ENCODE measurements at places on chromosomes 7 and 10.
A peak's percentile ranks its signal among the peaks of the same experiment; 100 is the strongest.

GRCh38 chr7:17299483-17299991 lies 1.1 kb downstream of the AHR start:
- peak; percentile 57 for DNase-seq

DNA sequence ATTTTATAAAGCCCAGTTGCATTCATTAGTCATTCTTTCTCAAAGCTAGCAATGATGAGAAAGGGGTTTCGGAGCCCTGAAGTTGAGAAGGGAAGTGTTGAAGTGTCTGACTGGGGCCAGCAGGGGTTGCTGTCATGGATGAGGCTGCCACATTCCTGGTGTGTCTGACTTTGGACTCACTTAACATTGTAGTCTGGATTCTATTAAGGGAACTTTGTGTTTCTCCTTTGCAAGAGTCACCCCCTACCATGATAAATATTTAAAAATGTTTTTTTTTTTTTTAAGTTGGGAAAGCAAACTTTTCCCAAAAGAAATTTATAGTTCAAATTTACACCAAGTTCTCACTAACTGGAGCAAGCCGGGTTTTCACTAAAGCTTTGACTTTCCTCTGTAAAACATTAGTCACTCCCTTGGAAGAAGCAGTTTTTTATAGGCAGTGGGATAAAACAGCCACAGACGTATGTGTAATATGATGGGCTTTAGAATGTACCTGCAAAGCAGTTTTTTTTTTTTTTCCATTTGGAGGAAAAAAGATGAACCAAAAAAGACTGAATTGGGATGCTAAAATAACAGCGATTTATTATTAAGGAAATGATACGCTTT lies 243.6 kb downstream of the TWIST1 start:
- no peak for DNase-seq

- no peak for DNase-seq
Measured at GRCh38 chr10:86646532-86646931, 7.8 kb upstream of the OPN4 start.

DNA sequence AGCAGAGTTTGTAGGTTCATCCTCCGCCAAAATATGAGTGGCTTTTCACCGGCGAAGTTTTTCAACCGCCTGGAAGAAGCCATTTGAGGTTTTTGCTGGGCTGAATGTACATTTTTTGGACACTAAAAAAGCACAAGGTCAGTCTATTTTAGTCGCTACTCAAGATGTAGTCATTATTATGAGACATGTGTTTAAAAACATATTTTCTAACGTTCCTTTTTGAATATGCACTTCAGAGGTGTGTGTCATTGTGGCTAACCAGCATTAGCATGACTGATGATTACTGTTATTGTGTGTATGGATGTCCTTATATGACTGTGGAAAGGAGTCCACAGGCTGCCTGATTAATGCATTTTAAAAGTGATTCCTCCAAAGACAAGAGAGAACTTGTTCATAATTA lies 605.4 kb downstream of the INHBA start:
- no peak for DNase-seq

GRCh38 chr7:134552105-134552504 lies 3.2 kb downstream of the AKR1B15 start:
- DNase-seq = peak; percentile 28

- DNase-seq = no peak
Measured at GRCh38 chr7:20276705-20277472, 53.8 kb upstream of the ITGB8 start.

DNA sequence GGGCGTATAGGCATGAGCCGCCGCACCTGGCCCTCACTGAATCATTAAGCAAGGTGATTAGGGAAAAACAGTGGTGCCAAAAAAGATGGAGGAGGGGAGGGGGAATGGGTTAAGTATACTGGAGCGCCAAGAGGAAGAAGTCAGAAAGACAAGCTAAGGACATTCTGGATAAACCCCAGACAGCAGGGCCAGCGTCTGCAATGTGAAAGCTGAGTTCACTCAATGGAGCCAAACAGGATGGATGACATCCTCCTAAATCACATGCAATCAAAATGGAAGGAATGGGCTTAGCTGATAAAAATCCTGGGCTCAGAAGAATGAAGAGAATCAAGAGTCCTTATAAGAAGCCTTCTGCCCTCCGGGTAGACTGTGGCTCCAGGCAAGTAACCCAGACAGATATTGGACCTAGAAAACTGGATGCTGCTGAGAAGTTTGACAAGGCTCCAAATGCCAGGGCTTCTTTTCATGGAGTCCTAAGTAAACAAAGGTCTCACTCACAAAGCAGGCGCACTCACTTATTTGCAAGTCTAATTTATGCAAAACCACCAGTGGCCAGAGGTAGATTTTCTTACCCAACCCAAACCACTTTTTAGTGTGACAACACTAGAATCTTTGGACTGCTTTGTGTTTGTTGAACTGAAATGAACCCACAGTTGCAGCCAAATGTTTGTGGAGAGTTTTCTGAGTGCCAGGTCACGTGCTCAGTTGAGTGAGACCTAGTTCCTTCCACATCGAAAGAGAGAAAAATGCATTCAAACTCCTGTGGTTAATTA lies 519.1 kb upstream of the AUTS2 start:
- no peak for DNase-seq

GRCh38 chr7:105677410-105677730 lies 96.1 kb upstream of the EFCAB10 start:
- DNase-seq = no peak

- no peak for DNase-seq
Measured at GRCh38 chr10:91598211-91598977, 34.5 kb downstream of the PPP1R3C start.

DNA sequence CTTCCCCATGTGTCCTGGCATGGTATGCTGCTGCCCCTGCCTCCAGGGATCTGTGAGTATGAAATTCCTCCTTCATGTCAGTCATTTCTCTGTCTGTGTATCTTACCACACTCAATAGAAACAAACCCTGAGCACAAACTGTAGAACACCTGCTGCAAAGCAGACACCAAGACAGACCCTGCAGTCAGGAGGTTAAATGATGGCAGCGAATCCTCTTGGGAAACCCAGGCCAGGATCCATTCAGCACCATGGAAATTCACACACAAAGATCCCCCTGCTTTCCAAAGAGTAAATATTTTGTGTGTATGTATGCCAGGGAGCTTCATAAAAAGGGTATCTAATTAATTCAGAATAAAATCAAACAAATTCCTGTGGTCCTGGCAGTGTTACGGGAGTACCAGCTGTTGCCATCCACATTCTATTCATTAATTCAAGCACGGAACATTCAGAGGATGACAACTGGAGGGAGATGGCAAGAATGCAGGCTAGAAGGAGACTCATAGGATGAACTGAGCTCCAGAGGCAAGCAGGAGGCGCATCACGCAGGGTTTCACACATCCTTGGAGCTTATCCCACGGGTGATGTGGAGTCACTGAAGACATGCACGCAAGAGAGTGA lies 14.8 kb downstream of the ITIH5 start:
- no peak for DNase-seq

DNA sequence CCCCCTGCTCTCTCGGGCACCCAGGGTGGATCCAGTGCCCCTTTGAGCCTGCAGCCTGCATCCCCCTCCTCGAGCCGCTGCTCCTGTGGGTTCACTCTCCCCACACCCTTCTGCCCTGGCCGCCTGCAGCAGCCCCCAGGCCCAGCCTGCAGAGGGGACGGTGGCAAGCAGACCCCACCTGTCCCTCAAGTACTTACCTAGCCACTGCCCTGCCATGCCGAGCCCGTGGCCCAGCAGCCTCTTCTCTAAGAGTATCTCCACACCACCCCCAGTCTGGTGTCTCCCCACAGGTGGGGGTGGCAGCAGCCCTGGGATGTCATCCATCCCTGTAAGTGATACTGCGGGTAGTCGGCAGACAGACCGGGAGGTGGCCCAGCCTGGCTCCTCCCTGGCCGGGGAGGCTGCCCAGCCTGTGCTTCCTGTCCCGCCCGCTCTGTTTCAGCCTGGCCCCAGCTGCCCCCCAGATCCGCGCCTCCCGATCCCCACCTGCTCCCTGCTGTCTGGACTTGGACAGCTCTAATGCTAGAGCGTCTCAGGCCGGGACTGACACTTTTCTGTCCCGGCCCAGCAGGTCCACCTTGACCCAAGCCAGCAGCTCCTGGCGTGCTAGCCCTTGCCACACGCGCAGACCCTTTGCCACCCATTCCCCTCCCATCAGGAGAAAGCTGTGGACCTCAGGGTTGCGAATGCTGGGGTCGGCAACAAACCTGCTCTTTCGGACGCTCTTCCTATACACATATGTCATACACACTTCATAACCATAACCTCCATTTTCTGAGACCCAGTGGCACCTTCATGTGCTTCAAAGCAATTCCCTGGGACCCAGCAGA lies 25.0 kb downstream of the YKT6 start:
- no peak for DNase-seq

DNA sequence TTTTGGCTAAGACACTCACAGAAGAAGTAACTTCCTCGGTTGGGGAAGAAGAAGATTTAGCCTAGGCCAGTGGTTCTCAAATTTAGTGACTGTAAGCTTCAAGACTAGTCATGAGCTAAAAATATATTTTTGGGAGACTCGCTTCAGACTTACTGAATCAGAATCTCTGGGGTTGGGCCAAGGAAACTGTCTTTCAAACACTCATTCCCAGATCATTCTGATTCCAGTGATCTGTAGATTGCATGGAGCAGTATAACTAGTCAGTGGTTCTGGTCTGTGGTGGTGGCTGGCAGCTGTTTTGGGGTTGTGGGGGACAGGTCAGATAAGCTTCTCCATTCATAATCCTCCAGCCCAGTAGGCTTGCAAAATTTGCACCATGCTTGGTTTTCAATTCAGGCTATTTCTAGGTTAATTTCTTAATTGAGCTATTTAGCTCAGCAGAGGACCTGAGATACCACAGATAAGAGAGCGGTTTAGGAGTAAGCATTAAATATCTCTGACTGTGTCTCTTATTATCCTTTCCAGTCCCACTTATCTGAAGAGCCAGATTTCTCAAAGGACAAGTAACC lies 3.8 kb upstream of the KAT6B start:
- DNase-seq = peak; percentile 32

DNA sequence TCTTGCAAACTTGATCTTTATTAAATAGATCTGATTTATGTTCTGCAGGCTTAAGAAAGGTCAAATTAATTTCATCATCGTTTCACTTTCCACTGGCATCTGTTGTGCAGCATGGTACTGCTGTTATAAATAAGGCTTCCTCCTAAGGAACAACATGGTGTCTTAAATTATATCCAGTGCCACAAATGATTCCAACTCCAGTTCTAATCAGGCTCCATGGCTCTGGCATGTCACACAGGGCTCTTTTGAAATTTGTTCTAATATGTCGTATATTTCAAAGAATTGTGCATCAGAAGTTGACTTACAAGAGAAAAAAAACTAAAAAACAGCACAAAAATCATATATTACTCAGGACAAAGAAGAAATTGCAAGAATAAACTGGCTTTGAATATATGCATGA lies 1090.8 kb upstream of the CELF2 start:
- no peak for DNase-seq

GRCh38 chr7:158016180-158017097 lies 571.2 kb downstream of the PTPRN2 start:
- DNase-seq = no peak

DNA sequence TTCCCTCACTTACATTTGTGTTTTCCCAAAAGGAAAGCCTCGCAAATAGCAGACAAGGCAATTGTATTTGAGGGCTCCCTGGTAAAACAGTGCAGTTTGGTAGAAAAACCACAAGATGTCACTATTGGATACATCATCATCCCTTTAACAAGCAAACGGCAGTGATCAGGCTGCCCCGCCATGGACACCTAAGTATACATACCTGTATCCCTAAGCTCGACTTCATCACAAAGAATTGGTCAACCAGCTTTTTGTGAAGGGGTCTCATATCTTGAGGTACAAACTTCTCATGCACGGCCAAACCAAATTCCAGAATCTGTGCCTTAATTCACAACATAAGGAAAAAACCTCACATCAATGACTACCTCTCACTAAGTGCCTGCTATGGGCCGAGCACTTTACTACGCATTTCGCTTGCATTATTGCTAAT lies 179.5 kb upstream of the IMMP2L start:
- peak; percentile 79 for DNase-seq

DNA sequence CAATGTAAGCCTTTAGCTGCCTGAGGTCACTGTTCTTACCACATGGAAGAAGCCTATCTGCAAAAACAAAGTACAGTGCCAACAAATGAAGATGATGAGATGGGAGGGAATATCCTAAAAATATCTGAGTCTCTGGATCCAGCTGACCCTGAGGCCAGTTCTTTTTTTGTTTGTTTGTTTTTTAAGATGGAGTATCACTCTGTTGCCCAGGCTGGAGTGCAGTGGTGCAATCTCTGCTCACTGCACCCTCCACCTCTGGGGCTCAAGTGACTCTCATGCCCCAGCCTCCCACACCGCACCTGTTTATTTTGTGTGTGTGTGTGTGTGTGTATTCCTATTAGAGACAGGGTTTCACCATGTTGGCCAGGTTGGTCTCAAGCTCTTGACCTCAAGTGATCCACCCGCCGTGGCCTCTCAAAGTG lies 44.9 kb downstream of the HYCC1 start:
- DNase-seq = no peak

GRCh38 chr7:39923091-39923490 lies 27.0 kb upstream of the CDK13 start:
- no peak for DNase-seq

- no peak for DNase-seq
Measured at GRCh38 chr10:96609510-96609909, 22.7 kb upstream of the TM9SF3 start.
